ENCODE measurements at places on chromosomes 7 and 10.

GRCh38 chr7:21945454-21946221, at the start of gene CDCA7L:
CDCA7L (minus strand) TSS chr7:21945899; CDS start chr7:21945804, 95 bp downstream.
- DNase-seq, result no peak

DNA sequence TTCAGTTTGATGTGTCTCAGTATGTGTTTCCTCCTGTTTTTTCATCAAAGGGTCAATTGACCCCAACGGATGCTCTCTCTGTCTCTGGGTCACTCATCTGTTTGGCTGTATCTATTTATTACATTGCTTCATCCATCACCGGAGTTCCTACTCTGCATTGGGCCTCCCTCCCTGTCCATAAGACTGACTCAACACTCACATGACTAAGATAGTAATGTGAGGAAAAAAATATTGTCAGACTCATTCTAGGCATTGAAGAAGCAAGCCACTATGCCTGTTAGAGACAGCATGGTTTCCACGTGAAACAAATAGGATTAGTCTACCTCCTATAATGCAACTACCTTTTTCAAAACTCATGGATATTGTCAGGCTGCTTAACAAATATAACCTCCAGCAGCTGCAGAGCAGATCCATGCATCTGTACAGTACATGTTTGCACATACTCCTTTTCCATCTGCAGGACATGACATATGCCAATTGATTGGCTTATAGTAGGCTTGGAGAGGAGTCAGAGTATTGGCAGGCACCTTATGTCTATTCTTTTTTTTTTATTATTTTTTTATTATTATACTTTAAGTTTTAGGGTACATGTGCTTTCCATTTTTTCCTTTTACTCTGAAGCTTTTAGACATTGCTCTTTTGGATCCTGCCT, 275.2 kb downstream of the LRRTM3 start:
- no peak for DNase-seq

GRCh38 chr10:22700489-22700888, 13.9 kb downstream of the PIP4K2A start:
- no peak for DNase-seq

DNA sequence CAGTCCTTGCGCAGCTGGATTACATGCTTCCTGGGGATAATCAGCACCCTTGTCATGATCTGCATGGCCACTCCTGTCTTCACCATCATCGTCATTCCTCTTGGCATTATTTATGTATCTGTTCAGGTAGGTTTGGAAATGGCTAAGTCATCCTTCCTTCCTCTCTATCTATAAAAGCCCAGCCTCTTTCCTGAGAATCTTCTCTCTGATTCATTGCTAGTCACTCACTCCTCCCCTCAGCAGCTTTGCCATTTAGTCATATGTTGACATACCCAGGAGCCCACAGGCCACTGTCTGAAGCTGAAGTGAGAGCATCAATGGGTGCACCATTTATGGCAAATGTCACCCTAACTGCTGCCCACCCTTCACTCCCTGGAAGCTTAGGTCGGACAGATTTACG, 52.0 kb downstream of the ABCC2 start:
- DNase-seq, result no peak

DNA sequence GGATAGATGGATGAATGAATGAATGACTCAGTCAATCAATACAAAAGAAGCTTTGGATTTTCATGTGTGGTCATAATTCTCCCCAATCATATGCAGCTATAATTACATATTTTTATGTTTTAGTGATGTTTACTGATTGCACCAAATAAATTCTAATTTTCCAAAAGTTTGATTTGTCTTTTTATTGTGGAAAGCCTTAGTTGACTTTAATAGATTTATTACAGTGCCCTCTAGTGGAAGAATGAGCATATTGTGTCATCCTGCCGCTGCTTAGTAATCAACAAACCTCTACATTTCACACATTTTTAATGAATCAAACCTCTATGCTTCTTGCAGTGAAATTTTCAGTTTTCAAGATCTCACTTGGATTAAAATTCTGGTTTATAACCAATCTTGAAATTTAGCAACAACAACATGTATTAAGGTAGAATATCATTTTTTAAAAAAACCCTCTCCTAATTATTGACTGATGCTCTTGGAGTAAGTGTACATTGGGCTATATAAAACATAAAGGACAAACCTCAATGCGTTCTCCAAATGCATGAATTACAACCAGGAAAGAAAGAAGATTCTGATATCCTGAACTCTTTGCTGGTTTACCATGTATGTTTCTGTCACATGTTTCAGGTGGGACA, 55.6 kb upstream of the PNLIP start:
- DNase-seq, result no peak
